ENCODE measurements at places on chromosomes 3 and 15.

DNA sequence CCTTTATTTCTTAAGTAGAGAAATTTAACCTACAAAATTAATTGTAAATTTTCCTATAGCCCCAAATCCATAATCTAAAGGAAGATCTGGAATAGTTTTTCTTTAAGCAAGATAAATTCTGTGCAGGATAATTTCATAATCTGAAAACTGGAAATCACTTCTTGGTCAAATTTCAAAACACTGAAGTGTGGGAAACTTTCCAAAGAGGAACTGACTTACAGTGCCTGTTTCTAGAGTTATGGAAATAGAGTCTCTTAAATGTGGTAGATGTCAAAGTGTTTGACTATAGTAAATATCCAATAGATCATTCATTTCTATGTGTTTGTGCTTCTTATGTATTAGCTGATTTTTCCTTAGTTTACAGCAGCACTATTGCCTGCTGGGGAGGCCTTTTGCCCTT is 1.6 kb upstream of the P2RY13 start:
- no peak for DNase-seq

- DNase-seq = no peak
Observed at GRCh38 chr3:122988508-122988907, 39.1 kb downstream of the SEMA5B start.

- DNase-seq = no peak
Observed at GRCh38 chr15:65634356-65634755, 12.6 kb downstream of the SLC24A1 start.

DNA sequence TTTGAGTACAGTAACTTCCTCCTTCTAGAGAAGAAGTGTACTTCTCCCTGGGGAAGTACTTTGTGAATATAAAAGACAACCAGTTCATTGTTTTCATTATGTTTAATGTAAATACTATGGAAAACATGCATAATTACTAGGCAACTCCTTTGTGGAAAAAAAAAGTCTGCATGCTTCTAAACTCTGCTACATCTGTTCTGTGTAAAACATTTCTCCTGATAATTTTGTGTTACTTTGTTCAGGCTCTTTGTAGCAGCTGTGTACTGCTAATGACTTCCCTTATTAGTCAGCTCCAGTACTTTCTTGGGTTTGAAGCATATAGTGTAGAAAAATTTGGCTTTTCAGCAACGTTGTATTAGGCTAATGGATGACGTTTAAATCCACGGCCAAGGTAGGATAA is 111.6 kb downstream of the FEZF2 start:
- no peak for DNase-seq

- DNase-seq = no peak
Observed at GRCh38 chr15:89946681-89947299, 34.0 kb upstream of the ARPIN start.

- DNase-seq = no peak
Observed at GRCh38 chr15:91609231-91609630, 244.3 kb upstream of the SLCO3A1 start.

GRCh38 chr3:49346797-49347251 is 7.0 kb upstream of the USP4 start:
- DNase-seq = no peak

DNA sequence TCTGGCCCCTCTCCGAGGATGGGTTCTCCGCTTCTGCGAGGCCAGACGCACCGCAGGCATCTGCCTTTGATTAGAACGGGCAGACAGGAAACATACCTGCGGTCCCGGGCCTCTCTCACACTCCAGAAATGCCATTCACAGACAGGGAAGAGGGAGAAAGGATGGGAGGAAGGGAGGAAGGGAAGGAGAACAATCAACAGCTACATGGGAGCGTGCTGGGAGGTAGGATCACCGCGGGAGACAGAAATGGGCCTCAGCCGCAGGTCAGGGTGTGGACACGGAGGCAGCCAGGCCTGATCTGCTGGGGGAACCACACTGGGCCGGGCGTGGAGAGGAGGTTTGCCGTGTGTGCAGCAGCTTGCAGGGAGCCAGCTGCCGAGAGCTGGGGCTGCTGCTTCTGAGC is 90.7 kb upstream of the RGMA start:
- no peak for DNase-seq

GRCh38 chr15:66721501-66721937 is 19.5 kb downstream of the SMAD6 start:
- no peak for DNase-seq

DNA sequence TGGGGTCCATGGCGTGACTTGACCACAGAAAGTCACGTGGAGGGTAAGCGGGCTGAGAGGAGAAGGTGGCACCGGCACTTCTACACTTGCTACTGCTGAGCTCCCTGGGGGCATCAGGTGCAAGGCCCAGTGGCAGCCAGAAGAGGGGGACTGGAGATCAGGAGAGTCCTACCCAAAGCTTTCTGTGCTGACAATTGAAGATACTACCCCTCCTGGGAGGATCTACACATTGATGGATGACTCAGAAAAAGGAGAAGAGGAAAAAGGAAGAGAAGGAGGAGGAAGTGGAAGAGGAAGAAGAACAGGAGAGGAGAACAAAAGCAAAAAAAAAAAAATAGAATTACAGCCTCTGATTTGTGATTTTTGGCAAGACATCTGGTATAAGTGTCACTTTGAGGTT is 41.2 kb downstream of the MYO5C start:
- no peak for DNase-seq

- no peak for DNase-seq
Observed at GRCh38 chr3:172749230-172749965, 1.1 kb upstream of the ECT2 start.

DNA sequence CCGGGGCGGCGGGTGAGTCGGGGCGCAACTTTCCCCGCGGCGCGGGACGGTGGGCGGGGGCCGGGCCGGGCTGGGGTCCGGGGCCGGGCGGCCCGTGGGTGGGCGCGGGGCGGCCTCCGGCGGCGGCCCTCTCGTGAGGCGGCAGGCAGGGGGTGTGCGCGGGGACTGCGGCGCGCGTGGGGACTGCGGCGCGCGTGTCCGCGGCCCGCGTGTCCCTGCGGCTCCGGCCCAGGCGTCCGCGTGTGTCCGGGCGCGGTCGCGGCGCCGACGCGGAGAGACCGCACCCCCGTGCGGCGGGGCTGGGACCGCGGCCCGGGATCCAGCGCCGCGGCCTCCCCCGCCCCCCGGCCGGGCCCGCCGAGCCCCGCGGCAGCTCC is 349 bp downstream of the PLXNA1 start:
- DNase-seq = no peak
